MG63 (cell line): ENCODE measurements at places on chromosomes 11 and 22. TPM values are rescaled to one million over a fixed set of nuclear protein-coding genes. Genes with fewer than 3 reads are reported as not detected.
A peak's percentile ranks its signal among the peaks of the same experiment; 100 is the strongest.

DNA sequence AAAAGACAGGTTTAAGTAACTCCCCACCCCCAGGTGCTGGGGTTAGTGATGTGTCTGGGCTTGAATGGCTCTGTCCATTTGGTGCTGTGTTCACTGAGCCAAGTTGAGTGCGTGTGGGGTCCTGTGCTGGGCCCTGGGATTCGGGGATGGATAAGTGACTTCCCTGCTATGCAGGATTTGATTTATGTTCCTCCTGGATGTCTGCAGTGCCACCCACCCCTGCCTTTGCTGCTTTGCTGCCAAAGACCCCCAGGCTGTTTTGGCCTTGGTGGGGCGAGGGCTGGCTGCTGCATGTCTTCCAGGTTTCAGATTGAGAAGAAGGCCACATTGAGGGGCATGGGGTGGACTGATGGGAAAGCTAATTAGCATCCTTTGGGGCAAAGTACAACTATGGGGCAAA is 77.9 kb upstream of the PARVG start:
- DNase-seq = no peak

PHLDA2 gene
- total RNA-seq = 4.0 and 26.4 TPM in 2 replicates

DNA sequence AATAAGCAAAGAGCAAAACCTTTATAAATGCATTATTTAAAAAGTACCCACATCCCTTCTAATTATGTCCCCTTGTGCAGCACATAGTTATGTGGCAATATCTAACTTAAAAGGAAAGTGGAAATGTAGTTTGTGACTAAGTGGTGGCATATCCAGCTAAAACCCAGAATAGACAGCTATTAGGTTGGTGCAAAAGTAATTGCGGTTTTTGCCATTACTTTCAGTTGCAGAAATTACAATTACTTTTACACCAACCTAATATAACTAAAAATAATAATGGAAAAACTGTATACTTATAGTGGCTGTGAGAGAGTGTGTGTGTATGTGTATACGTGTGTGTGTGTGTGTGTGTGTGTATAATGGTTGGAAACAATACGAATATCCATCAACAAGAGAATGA is 1108.1 kb upstream of the CNTN5 start:
- no peak for DNase-seq

GRCh38 chr11:128889657-128890213 is 1.4 kb upstream of the KCNJ5 start:
- no peak for DNase-seq

OR52A1 gene
- total RNA-seq = not detected in 2 replicates

DNA sequence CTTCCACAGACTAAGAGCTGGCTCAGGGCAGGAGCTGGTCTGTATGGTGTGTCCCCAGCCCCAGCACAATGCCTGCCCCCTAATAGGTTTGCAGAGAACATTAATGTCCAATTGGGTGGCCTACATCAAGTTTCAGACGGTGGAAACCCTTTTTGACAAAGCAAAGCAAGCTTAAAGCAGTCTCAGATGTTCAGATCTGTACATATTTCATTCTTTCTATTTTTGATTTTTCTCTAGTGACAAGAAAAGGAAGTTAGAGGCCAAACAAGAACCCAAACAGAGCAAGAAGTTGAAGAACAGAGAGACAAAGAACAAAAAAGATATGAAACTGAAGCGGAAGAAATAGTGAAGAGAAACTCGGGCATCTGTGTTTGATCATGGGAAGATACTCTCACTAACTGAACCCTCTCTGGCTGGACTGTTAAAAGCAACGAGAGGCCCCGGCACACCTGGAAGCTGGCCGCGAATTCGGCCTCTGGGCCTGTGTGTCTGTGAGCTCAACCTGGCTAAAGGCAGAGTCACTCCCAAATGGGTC is 40.5 kb downstream of the NAT10 start:
- no peak for DNase-seq

BCR gene
- 10.6 and 17.3 TPM in 2 replicates for total RNA-seq

- DNase-seq = peak; percentile 97
These were observed at the start of gene ALDH3B1 for GRCh38 chr11:68010090-68011041. Gene ALDH3B1 (plus strand): TSS chr11:68010327. CDS start chr11:68015298, 4,971 bp downstream.

PDGFD gene
- total RNA-seq = 0.95 and 4.6 TPM in 2 replicates

DNA sequence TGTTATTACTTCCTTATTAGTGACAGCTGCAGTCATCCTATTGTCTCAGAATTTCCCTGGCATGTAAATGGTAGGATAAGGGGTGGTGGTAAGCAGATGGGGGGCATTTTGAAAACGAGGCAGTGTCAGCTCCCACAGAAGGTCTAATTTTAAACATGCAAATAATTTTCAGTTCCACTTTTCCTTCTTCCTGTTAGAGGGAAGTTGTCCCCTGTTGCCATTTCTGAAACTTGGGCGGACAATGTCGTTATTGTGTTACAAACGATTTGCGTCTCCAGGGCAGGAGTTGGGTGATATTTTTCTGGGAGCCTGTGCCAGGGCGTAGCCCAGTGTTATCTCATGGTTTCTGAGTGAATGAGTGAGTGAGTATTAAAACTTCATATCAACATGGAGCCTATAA is 7.4 kb downstream of the PTPRJ start:
- no peak for DNase-seq

DNA sequence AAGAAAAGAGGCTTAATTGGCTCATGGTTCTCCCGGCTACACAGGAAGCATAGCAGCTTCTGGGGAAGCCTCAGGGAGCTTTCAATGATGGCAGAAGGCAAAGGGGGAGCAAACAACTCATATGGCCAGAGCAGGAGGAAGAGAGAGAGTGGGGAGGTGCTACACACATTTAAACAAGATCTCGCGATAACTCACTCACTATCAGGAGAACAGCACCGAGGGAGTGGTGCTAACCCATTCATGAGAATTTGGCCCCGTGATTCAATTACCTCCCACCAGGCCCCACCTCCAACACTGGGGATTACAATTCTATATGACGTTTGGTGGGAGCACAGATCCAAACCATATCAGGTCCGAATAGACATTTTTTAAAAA is 41.7 kb upstream of the APLNR start:
- DNase-seq = no peak

GRCh38 chr22:22569218-22569617 is 10.2 kb upstream of the PRAME start:
- DNase-seq = no peak

GRCh38 chr11:122659676-122660554 is 4.4 kb downstream of the UBASH3B start:
- no peak for DNase-seq

- DNase-seq = no peak
These were observed 13.9 kb downstream of the IRAG1 start for GRCh38 chr11:10679644-10680043.

DNA sequence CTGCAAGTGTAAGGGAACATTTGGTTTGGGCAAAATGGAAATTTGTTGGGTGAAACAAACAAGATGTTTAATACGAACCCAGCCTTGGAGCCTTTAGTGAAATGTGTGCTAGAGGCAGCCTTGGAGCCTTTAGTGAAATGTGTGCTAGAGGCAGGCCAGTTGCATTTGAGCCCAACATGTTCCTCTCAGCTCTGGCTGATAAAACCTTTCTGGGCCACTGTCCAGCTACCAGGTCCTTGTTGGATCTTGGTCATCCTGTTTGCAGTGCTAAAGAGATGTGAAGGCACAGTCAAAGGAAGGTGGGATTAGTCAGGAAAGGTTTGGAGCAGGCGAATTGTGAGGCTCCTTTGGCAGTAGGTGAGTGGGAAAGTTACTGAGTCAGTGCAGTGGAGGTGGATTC is 48.9 kb downstream of the CEP164 start:
- DNase-seq = no peak

OR6A2 gene
- not detected in 2 replicates for total RNA-seq

DNA sequence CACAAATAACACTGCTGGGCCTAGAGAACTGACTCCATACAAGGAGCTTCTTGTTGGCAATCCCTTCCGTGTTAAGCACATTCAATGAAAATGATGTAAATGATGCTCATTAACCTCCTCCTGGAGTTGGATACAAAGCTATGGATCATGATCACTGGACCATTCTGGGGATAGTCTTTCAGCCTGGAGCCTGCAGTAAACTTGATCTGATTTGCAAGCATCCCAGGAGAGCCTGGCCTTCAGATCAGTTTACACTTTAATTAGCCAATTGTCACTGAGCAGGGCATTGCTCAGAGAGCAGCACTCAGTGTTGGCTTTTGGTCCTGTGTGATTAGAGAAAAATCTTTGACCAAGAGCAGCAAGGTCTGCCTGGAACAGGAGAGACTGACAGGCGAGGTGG is 45.6 kb downstream of the ARFGAP3 start:
- no peak for DNase-seq

APOL1 gene
- total RNA-seq = 0.49 and 2.4 TPM in 2 replicates

MFRP gene
- total RNA-seq = not detected in 2 replicates

DNAJB13 gene
- 0.79 TPM in 1 of 2 replicates, not detected in the other for total RNA-seq

GRCh38 chr11:75964071-75964470 is 149.1 kb downstream of the UVRAG start:
- no peak for DNase-seq

DNA sequence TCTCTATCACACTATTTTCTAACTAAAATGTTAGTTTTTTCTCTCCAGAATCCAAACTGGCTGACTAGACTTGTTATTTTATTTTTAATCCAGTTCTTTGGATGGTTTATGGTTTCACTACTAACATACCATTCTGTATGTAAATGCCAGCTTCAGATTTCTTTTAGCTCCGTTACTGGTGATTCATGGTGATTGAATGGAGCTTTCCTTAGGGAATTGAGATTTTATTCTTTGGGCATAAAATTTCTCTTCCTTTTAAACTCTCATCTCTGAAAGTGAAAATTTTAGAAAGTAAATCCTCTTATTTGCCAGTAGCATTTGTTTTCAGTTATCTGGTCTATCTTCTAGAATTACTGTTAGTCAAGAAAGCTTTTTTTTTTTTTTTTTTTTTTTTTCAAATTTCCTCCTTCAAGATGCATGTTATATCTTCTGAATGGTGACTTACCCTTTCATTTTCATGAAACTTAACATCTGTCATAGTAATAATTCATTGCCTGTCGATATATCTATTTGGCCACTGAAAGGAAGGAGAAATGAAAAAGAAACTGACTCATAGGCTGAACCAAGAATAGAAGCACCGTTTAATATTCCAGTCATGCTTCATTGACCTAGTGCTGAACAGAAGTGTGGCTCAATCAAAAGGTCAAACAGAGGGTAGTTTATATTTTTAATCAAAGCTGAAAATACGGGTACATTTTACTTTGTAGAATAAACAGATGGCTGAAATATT is 6.4 kb downstream of the ENDOD1 start:
- DNase-seq = no peak

DNA sequence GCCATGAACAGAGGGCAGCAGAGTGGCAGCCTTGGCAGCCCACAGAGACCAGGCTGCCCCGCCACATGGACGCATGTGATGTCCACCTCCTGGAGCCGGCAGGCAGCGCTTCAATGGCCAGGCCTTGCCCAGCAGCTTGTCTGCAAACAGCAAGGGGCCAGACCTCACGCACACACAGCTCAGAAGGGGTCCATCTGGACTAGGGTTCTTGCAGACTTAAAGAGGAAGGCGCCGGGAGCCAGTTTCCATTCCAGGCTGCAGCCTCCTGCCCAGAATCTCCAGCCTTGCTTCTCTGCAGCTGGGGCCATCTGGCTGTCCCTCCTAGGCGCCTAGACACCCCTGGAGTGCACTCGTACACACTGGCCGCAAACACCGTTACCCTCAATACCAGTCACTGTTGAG is 91.9 kb upstream of the TMEM45B start:
- DNase-seq = no peak

HIC2 gene
- 0.99 and 1.2 TPM in 2 replicates for total RNA-seq

DNA sequence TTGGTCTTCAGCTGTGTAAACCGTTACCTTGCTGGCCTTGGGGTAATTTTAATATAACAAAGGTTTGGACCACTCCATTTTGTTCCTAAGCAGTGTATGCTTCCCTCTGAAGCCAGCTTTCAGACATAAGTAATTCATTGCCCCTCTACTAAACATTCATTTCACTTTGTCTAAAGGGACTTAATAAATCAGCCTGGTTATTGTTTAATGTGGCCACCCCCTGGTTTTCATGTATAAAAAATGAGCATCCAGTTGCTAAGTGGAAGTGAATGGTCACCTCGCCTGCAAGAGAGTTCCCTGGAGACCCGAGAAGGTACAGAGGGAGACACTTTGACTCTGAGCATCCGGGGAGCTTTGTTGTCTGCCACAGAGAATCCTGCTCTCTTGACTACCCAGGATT is 3.9 kb downstream of the ABTB2 start:
- no peak for DNase-seq

DNA sequence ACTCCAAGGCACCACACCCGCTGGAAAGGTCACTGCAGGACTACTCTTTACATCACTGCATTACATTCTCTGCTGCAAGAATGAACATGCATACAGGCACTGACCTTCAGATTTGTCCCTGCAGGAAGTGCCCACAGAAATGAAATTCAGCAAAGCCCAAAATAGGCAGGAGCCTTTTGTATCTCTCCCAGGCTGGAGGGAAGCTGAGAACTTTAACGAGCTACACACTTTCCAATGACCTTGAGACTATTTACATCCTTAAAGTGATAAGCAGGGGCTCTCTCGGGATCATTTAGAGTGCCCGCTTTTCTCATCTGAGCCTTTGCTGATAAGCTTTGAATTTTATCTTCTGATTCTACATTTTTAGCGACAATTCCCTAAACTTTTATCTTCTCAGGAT is 12.5 kb downstream of the FEZ1 start:
- no peak for DNase-seq

GRCh38 chr11:116544721-116545120 is 228.1 kb downstream of the BUD13 start:
- no peak for DNase-seq
